ENCODE measurements at places on chromosomes 6 and 20.

- DNase-seq = no peak
These were observed 1.9 kb downstream of the NPEPL1 start for GRCh38 chr20:58694241-58695083.

DNA sequence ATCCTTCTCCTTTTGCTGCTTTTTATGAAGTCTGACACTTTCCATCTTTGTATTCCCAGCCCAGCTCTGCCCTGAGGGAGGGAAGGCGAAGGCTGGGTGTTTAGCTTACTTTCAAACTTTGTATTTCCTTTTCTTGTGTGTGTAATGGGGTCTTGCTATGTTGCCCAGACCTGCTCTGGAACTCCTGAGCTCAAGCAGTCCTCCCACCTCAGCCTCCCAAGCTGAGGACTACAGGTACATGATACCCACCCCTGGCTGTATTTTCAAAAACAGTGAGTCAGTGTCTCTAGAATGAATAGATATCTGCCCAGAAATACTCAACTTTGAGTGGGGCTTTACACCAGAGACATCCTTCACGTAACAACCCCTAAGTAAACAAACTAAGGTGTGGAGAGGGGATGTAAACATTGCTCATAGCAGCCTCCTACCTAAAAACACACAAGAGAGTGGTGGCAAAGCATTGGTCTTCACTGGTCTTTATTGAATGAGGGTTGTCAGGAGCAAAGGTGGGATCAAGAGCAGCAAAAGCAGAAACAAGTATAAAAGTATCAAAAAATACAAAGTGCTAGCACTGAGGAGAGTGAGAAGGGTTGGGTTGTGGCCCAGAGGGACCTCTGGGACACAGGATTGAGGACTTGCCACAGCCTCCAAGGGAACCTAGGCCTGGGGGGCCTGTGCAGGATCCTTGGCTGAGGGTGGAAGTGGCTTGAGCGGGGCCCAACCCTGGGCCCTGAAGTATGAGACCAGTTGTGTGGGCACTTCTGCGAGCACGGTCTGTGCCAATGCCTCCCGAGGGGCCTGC lies 10.2 kb downstream of the SPAG4 start:
- DNase-seq = no peak

GRCh38 chr20:57902473-57902872 lies 192.7 kb upstream of the PMEPA1 start:
- DNase-seq = no peak

DNA sequence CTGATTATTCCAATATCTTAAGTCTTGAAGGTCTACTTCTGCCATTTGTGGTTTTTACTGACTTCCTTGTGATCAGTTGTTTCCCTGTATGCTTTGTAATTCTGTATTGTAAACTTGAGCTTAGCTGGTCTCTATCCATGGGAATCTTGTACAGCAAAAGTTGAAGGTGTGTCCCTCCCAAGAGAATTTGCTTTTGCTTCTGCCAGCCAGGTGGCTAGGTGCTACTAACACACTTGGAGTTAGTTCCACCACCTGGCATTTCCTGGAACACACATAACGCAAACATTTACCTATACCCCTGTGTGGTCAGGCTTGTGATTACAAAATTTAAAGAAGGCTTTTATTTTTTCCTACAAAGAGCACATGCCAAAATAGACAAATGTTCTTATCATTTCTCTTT lies 141.2 kb downstream of the GRM4 start:
- DNase-seq = no peak

DNA sequence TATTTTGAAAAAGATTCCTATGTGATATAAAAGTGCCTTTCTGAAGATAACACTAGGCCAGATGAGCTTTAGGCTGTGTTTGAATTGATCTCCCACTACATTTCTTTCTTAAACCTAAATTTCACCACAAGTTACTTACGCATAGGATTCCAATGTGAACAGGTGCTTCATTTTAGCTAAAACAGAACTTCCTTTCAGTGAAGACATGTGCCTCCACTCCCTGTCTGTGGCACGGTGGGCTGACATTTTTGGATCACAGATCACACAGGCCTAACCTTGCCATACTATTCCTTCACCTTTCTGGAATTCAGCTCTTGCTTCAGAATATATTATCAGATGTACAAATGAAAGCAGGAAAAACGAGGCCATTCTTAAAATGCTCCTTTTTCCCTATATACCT lies 231.8 kb downstream of the SAMD5 start:
- DNase-seq = no peak

- DNase-seq = no peak
These were observed 1.8 kb downstream of the NFKBIE start for GRCh38 chr6:44263354-44264100.

GRCh38 chr20:19750907-19751636 lies 7.0 kb upstream of the RIN2 start:
- no peak for DNase-seq

- no peak for DNase-seq
These were observed 107.0 kb downstream of the OLIG3 start for GRCh38 chr6:137387096-137387764.

GRCh38 chr6:159097256-159097655 lies 52.5 kb upstream of the TAGAP start:
- DNase-seq = no peak

DNA sequence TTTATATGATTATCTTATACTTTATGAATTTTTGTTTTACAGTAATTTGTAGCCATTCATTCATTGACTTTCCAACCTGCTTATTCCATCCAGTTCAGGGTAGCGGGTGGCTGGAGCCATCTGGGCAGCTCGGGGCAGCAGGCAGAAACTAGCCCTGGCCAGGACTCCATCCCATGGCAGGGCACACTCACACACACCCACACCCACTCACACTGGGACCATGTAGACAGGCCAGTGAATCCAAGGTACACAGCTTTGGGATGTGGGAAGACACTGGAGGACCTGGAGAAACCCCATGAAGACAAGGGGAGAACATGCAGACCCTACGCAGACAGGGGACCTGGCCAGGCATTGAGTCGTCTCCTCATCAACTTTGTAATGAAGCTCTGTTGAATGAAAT lies 84.8 kb downstream of the ADGRG6 start:
- no peak for DNase-seq

- no peak for DNase-seq
These were observed 17.1 kb downstream of the RPRD1B start for GRCh38 chr20:38050686-38051085.

GRCh38 chr6:73121421-73121993 lies 103.8 kb downstream of the KHDC1L start:
- no peak for DNase-seq

DNA sequence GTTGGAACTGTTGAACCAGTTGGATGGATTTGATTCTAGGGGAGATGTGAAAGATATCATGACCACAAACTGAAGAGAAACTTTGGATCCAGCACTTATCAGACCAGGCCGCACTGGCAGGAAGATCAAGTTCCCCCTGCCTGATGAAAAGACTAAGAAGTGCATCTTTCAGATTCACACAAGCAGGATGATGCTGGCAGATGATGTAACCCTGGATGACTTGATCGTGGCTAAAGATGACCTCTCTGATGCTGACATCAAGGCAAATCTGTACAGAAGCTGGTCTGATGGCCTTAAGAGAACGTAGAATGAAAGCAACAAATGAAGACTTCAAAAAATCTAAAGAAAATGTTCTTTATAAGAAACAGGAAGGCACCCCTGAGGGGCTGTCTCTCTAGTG lies 72.8 kb upstream of the CDYL start:
- DNase-seq = no peak

GRCh38 chr6:143539734-143540133 lies 28.2 kb upstream of the FUCA2 start:
- DNase-seq = no peak

- peak; percentile 80 for DNase-seq
These were observed 1.8 kb downstream of the GJA1 start for GRCh38 chr6:121436960-121437850.

- DNase-seq = no peak
These were observed 191.3 kb upstream of the ARID1B start for GRCh38 chr6:156585859-156586258.

DNA sequence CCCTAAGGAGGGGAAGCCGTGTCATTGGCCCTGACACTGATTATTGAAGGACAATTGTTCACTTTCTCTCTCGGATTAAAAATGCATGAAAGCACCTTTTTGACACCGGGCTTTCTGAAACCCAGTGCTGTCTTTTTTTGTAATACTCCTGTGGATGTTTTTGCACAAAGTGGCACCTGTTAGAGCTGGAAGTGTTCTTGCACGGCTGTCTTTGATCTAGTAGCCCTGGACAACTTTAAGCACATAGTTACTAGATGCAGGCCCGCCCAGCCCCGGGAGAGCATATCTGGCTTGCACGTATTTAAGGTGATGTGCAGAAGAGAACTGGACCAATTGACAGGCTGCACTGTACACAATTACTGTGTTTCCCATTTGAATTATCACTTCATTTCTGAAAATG lies 72.6 kb downstream of the ARID1B start:
- DNase-seq = no peak

DNA sequence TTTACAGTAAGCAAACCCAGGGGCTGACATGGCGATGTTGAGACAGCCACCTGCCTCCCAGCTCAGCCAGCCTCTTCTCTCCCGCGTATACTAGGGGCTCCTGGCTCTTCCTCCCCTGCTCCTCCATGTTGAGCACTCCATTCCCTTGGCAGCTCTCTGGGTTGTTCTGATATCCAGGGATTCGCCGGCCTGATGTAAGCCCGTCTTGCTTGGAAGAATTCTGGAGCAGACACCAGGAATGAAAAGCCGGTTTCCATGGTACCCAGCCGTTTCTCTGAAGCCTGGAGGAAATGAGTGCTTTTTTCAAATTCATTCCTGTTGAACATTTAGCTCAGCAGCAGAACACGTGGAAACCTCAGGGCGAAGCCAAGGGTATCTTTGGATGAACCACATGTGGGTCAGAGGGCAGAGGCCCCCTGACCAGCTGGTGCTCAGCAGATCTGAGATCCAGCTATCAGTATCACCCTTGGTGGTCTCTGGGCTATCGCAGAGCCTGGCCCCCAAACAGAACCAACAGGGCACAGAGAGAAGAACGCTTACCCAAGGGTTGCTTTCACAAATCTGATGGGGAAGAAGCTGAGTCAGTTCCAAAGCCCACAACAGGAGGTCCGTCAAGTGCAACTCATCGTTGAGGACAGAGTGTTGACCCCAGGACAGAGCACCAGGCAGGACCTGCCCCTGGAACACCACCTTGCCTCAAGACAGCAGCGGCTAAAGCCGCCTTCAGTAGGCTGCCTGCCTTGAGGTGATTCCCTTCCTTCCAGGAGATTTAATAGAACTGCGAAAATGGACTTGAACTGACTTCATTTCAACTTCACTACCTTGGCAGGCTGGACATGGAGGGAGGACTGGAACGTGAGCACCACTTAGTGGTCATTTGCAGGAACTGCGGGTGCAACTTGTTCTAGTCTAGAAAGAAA lies 96.1 kb upstream of the RIN2 start:
- peak; percentile 84 for DNase-seq

- no peak for DNase-seq
These were observed 25.0 kb upstream of the SSR1 start for GRCh38 chr6:7338031-7338430.

Data from muscle of arm (tissue), 14 donors.